Effector CD8-positive, alpha-beta T cell (primary cell): ENCODE measurements at places on chromosomes 3 and 15.

DNA sequence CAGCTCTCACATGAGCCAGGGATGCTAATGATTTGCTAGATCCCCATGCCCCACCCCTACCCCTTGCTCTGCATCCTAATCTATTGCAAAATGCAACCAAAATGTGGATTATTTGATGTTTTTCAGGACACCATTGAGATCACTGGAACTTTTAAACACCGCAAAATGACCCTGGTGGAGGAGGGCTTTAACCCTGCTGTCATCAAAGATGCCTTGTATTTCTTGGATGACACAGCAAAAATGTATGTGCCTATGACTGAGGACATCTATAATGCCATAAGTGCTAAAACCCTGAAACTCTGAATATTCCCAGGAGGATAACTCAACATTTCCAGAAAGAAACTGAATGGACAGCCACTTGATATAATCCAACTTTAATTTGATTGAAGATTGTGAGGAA is 29.7 kb downstream of the HDC start:
- no peak for DNase-seq

GRCh38 chr15:85545752-85546151 is 165.3 kb downstream of the AKAP13 start:
- DNase-seq, result no peak

DNA sequence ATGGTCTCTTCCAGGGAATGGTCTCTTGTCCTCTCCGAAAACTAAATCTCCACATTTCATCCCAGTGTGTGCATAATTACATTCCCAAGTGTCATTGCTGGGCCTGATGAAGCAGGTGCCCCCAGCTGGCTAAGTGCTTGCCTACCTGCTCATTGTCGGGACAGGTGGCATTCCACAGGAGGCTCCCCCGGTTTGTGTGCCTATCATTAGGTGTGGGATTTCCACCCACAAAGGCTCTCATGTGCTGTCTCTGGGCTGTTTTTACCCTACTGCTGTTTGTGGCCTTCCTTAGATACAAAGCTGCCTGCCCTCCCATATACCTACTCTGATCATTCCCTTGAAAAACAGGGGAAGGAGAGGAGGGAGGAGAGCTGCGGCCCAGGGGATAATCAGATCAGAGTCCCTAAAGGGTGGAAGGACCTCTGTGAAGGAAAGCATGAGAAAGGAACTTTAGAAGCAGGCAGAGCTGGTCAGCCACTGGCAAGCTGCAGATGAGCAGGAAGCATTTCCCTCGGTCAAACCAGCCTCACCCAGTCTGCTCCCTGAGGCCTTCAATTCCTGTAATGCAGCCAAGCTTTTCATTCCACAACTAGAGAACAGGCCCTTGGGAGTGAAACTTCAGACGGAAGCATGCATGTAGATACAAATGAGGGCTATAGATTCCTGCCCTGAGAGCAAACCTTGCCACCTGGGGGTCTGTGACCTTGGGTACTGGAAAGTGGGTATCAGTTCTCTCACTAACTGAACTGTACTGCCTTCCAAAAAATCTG is 60.7 kb upstream of the HEG1 start:
- no peak for DNase-seq

DNA sequence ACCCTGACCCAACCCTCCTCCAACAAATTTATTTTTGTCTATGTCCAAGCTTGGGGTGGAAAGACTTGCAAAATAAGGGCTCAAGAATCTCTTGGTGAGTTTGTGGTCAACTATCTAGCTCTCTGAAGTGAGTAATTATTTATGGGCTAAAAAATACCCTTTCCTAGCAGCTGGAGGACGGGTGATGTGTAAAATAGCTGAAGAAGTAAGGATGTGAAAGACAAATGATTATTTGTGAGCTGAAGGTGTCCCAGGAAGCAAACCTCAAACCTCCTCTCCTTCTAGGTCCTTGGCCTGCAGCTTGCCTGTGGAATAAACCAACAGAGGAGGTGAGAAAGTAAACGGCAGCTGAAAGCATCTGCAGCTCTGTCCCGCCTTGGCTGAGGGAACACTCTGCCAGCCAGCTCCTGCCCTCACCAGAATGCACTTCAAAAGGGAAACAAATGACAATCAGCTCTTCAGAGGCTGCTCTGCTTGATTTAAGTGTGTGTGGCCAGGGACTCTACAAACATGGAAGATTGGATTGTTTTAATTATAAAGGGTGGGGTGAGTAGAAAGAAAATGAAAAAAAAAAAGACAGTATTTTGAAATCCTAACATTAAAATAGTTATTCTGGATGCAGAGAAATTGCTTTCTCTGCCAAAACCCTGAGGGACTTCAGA is 60.3 kb downstream of the TM4SF4 start:
- DNase-seq, result no peak

DNA sequence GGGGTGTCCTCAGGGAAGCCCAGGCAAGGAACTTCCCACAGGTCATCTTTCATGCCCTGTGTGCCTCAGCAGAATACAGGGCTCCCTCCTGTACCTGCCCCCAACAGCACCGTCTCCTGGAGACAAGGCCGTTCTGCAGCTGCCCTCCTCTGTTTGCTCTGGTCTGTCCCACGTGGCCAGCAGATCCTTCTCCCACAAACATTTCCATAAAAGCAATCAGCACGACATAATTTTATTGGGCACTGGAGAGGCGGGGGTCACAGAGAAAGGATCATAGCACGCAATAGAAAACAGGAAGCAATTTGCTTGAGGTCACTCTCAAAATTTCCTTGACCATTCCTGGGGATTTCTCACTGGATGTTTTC is 29.4 kb downstream of the STARD5 start:
- no peak for DNase-seq

- DNase-seq, result no peak
These were observed 531.4 kb downstream of the FOXP1 start for GRCh38 chr3:71051893-71052687.
